WERI-Rb-1 (cell line): ENCODE measurements at places on chromosomes 1 and 21.

GRCh38 chr1:2523191-2523890 is 3.1 kb downstream of the PANK4 start:
- DNase-seq: peak; percentile 87

DNA sequence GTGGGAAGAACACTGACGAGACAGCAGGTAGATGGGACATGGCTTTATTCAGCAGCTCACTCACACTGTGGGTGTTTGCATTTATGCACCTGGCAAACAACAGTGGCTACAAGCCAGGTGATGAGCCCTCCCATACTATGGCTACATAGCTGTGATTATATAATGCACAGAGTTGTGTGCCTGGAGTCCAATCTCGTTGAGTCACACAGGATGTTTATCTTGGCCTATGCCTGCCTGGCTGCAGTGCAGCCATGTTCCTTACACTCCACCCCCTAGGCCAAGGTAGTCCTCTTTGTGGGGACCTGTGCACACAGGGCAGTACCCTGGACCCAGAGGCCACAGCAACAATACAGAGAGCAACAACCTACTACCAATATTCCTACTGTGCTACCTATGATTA is 1643.8 kb downstream of the MRPL39 start:
- no peak for DNase-seq

GRCh38 chr1:203289982-203290260 is 15.4 kb upstream of the BTG2 start:
- DNase-seq: no peak

DNA sequence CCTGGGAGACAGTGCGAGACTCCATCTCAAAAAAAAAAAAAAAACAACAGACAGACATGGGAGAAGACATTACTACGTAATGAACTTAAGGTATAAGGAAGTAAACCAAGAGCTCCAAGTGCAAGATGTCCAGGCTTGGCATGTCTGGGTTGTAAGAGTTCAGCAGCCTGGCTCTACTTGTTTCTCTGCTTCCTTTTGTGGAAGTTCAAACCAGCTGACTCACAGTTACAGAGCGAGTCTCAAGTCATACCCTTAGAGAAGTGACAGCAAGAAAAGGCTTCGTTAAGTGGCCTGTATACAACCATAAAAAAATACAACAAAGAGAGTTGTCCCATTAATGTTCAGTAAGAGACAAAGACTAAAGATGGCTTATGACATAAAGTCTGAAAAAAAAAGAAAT is 1.3 kb downstream of the RIT1 start:
- no peak for DNase-seq

GRCh38 chr1:150144606-150145005 is 5.1 kb upstream of the PLEKHO1 start:
- DNase-seq: no peak

DNA sequence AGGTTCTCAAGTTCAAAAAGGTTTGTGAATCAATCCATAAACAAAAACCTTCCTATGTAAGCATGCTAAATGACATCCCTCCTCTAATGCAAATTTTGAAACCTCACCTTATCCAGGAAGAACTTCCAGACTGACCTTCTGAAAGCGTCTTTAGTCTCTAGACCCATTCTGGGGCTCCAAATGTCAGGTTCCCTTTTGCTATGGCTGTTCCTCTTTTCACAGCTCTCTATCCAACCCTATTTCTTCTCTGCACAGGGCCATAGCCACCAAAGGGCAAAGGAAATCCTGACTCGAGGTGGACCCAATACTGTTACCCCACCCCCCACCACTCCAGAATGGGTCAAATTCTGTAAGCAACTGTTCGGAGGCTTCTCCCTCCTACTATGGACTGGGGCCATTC is 3.4 kb downstream of the ATP1A4 start:
- DNase-seq: no peak

DNA sequence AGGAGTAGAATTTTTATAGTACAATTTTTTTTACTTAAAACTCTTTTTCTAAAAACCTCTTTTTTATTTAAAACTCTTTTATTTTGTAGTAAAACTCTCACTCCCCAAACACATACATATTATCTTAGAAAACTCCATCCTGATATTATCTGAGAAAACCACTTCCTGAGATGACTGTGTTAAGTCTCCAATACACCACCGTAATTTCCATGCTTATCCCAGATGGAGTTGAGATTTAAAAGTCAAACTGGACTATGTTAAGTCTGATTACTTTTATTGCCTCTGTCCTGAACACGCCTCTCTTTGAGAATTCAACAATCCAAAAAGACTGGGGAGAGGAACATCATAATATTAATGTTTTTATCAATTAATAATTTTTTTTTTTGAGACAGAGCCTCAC is 3.7 kb downstream of the SEC16B start:
- no peak for DNase-seq

GRCh38 chr1:94316836-94317789 is 79.7 kb upstream of the ARHGAP29 start:
- DNase-seq: no peak

DNA sequence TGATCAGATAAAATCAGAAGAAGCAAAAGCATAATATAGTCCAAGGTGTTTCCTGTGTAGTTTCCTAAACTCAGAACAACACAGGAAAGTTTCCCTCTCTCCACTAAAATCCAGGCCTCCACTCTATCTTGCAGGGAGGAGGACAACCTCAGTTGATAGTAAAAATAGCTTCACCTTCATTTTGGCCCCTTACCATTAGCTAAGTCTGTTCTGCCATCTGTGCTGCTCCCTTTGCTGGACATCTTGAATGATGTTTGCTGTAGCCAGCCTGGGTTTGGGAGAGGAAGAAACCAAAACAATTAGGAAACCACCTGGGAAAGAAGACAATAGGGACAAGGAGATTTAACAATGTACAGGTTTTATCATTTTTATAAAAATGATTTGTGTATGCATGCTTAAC is 18.6 kb downstream of the DCAF8 start:
- no peak for DNase-seq

DNA sequence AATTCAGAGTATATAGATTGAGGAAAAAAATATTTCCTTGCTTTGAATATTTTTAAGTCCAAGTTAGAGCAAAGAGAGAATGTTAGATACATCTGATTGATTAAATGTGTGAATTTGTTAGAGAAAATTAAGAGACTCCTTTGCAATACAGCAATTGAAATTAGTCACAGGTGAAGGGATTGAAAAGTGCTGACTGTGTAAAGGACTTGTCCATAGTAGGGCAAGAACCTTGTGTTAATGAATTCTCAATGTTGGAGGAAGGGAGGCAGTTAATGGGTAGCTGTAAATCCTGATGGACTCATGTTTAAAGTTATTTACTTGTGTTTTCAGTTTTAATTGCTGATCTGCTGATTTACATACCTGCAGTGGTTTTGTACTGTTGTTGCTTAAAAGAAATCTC is 38.6 kb downstream of the ALG6 start:
- no peak for DNase-seq

- DNase-seq: no peak
Observed at GRCh38 chr1:89037186-89037585, 14.5 kb upstream of the GBP3 start.

GRCh38 chr1:210089855-210090254 is 142.7 kb upstream of the SERTAD4 start:
- DNase-seq: no peak

- DNase-seq: no peak
Observed at GRCh38 chr1:172429331-172430127, 9.0 kb downstream of the C1orf105 start.

GRCh38 chr1:99970713-99971255 is 988 bp downstream of the SLC35A3 start:
- DNase-seq: no peak

DNA sequence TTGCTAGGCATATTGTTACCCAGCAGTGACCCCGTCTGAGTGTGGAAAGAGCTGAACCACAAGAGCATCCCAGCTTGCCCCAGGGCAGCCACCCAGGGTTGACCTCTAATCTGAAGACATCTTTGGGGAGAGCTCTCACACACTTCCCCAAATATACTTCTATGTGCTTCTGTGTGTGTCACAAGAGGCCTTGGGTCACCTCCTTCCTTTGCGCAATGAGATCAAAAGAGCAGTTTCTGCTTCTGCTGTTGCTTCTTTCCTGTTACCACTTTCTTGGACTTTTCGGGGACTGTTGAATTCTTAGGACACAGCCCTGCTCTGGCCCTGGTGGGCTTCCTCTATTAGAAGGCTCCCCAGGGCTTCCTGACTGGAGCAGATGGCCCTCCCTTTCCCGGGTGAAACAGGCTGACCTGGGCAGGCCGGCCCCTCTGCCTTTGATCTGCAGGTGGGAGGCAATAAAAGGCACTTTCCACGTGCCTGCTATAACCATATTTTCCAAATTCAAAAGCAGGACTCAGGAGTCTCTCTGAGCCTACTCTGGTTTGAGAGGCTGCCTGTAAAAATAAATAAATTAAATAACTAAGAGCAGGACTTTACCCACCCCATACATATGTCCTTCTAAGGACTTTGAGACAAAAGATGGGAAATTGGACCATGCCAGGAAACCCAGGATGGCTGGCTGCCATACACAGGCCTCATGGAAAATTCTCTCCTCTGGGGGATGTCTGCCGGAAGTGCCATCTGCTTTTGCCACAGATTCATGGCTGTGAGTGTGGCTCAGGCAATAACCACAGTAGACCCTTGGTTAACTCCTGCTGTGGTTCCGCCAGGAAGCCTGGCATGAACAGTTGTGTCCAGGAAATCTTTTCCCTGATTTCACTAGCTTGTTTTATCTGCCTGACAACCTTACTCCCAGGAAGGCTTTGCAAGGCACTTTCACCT is 28.3 kb upstream of the RCSD1 start:
- DNase-seq: no peak
